Cardiac muscle cell (in vitro differentiated cells and primary cell): ENCODE measurements at places on chromosomes 2 and 18. TPM values are rescaled to one million over a fixed set of nuclear protein-coding genes. Genes with fewer than 3 reads are reported as not detected.
A peak's percentile ranks its signal among the peaks of the same experiment; 100 is the strongest.

DNA sequence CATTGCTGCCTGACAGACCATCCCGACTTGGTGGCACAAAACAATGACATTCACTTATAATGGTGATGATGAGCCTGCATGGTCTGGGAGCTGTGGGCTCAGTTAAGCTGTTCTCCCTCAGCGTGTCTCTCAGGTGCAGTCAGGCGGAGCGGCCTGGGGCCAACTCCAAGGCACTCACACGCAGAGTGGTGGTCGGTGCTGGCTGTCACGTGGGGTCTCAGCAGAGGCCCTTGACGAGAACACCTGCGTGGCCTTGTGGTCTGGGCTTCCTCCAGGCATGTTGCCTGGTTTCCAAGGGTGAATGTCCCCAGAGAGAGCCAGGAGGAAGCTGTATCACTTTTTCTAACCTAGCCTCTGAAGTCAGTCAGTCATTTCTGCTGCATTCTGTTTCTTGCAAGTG, 29.8 kb downstream of the ARMC9 start:
- DNase-seq: no peak

- DNase-seq: no peak
Observed at GRCh38 chr18:58605027-58606020, 23.6 kb downstream of the ALPK2 start.

DNA sequence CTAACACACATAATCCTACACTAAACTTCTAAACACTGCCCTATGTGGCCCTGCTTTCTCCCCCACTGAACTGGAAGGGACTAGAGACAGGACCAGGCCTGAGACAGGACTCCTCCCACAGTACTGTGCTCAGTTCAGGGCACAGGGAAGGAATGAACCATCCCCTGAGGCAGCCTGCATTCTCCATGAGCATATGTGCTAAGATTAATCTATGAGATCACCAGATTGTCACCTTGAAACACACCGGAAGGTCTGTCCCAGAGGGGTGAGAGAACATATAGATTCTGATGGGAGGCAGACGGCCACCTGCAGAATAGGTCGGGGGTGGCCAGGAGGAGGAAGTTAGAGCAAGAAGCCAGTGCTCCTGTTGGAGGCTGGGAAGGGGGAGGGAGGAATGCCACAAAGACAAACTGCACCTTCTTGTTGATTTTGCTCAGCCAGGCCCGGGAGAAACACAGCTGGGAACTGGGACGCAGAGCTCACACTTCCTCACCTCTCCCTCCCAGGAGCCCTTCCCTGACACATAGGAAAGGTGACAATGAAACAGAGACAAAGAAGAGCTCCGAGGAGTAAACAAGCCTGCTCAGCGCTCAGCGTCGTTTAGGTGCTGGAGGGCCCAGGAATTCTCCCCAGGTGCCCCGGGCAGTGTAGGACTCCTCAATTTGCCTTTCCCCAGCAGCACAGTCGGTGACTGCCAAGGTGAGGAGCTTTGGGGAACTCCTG, 52.1 kb downstream of the ZBTB7C start:
- no peak for DNase-seq

- no peak for DNase-seq
Observed at GRCh38 chr18:79382681-79383387, 12.9 kb upstream of the NFATC1 start.

DNA sequence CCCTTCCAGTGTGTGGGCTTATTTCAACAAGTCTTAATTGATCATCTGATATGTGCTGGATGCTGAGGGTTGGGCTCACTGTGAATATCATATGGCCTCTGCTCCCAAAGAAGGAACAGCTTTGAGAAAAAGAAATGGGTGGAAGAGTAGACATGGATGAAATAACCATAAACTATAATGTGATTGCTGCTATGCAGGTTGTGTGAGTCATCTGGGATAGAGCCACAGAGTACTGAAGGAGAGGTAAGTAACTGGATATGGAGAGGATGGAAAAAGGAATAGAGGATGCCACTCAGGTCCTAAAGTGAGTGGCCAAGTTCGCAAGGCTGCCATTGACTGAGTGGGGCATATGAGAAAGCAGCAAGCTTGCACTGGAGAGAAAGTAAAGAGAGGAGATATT, 8.7 kb upstream of the DSG2 start:
- DNase-seq: no peak

DNA sequence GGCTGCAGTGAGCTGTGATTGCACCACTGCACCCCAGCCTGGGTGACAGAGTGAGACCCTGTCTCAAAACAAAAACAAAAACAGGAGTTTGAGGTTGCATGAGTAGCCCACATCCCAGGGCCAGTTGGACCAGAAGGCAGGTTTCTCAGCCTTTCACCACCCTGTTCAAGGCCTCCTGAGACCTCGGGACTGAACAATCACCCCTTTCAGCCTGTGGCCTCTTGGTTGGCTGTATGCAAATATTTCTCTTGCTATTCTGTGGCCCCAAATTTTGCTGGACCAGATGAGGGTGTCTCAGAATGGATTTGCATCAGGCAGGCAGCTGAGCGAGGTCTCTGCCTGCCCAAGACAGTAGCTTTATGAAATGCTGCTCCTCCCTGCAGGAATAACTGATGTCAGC, 56.9 kb downstream of the DPYSL5 start:
- DNase-seq: no peak

- DNase-seq: no peak
Observed at GRCh38 chr2:96330407-96330806, 5.2 kb upstream of the NCAPH start.

DNA sequence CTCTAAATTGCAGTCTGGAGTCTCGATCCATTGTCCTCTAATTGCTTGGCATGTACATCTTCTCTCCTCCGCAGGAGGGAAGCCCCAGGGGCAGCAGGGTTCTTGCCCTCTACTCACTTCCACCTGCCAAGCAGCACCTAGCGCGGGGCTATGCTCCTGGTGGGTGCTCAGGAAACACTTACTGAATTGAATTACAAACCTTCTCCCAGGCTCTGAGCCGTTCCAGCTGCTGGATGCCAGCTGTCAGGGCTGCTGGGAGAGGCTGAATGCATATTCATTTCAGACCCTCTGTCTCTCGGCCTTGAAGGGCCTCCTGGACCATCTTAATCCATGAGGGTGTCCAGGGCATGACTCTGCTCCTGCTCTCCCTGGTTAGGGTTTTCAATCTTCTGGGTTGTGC, 94.0 kb downstream of the CELF4 start:
- DNase-seq: no peak

- DNase-seq: peak; percentile 79
Observed at GRCh38 chr18:43277164-43277600, at the start of gene SYT4. Gene SYT4 (minus strand): TSS chr18:43277490. CDS start chr18:43277281, 209 bp downstream.

DNA sequence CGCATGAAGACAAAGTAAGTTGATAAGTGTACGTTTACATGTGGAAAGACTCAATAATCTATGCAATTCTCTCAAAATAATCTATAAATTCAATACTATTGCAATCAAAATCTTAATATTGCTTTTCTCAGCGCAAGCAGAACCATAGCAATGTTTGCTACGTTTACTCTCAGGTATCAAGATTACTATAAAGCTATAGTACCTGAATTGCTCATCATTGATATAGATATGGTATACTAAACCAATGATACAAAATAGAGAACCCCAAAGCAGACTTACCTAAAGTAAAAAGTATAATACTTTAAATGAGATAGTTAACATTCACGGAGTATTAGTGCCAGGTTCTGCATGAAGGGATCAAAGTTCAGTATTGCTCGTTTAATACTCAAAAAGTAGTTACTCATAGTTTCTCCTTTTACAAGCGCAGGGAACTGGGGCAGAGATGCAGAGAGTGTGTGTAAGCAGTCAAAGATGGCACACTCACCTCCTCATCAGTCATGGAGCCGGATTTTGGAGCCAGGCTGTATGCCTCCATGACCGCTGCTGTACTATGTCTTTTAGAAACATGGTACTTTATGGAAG, 391.0 kb upstream of the ID2 start:
- no peak for DNase-seq

DNA sequence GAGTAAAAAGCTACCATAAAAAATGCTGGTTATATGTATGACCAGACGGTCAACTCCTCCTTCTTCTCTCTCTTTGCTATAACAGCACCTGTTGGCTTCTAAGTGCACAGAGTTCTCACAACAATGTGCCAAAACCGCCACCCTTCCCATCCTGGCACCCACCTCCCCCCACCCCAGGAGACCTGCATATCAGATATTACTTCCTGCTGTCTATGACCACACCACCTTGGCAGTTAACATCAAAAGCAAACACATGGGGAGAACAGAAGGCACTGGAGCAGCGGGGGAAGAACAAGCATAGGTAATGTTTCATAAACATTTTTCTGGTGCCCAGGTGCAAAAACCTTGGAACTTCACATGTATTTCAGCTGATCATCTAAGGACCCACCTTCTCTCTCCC, 15.5 kb downstream of the SPRED2 start:
- no peak for DNase-seq

GRCh38 chr18:8368512-8369217, 240.6 kb upstream of the RAB12 start:
- DNase-seq: no peak

DNA sequence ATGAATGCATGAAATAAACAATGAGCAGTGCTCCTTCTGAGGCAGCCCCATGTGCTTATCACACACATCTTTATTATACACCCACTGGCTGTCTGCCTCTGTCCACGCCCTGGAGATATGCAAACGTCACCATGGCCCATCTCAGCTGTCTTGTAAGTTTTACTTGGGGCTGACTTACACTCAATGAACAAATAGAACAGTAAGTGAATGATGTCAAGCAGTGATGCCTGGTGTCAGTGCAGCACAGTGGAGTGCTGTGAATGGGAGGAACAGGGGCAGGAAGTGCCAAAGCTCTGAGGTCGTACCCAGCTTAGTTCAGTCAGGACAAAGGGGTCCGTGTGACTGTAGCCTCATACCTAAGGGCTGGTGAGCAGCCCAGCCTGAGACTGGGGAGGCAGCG, 659.5 kb upstream of the HS6ST1 start:
- no peak for DNase-seq

GRCh38 chr2:207467716-207468347, 61.9 kb upstream of the CREB1 start:
- DNase-seq: no peak

DNA sequence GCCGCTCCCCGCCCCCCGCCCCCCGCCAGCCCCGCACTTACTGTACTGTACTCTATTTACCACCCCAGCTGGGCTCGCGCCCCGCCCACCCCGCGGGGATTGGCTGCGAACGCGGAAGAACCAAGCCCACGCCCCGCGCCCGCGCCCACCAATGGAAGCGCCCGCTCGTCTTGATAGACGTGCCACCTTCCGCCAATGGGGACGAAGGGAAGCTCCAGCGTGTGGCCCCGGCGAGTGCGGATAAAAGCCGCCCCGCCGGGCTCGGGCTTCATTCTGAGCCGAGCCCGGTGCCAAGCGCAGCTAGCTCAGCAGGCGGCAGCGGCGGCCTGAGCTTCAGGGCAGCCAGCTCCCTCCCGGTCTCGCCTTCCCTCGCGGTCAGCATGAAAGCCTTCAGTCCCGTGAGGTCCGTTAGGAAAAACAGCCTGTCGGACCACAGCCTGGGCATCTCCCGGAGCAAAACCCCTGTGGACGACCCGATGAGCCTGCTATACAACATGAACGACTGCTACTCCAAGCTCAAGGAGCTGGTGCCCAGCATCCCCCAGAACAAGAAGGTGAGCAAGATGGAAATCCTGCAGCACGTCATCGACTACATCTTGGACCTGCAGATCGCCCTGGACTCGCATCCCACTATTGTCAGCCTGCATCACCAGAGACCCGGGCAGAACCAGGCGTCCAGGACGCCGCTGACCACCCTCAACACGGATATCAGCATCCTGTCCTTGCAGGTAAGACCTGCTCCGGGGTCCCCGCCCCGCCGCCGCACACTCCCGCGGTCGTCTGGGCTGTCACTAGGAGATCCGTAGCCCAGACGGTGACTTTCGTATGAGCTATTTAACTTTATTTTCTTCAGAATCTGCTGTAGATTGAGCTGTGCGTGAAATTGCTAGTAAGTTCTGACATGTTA, at the start of gene ID2:
Gene ID2, plus strand, starts transcription at position 271 of the 907 bp plus-strand sequence. Its CDS starts 110 bp downstream, at position 381.
- peak; percentile 99 for DNase-seq

PAIP2B gene
- 13.0 and 15.1 TPM in 2 replicates for total RNA-seq

DYSF gene
- 44.4 and 57.4 TPM in 2 replicates for total RNA-seq

KIAA2012 gene
- 0.21 TPM in 1 of 2 replicates, not detected in the other for total RNA-seq

ASB18 gene
- 0.07 TPM in 1 of 2 replicates, not detected in the other for total RNA-seq

B4GALT6 gene
- 3.7 and 5.5 TPM in 2 replicates for total RNA-seq

MYCN gene
- 48.1 and 72.5 TPM in 2 replicates for total RNA-seq

ALK gene
- total RNA-seq: 0.88 and 4.3 TPM in 2 replicates

LRATD1 gene
- 1.1 and 1.5 TPM in 2 replicates for total RNA-seq
